ENCODE measurements at places on chromosomes 1 and 21. TPM values are rescaled to one million over a fixed set of nuclear protein-coding genes. Genes with fewer than 3 reads are reported as not detected.

IFI16 gene
- 3.4 TPM for total RNA-seq

HIVEP3 gene
- total RNA-seq = 1.2 TPM

DNA sequence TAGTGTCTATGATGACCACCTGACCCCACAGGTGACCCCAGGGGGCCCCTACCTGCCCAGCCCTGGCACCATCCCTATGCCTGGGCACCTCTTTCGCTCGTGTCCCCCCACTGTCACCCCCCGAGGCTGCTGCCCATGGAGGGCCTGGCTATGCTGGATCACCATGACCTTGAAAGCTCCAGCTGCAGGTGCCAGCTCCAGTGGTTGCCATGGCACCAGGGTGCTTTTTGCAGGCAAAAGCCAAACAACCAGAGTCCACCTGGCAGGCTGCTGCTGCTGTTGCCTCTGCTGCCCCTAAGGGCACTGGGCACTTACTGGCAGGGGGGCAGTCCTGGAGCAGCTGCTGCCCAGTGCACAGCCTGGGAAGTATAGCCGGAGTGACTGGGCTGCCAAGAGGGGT, 21.7 kb downstream of the ETNK2 start:
- no peak overlapping the region for H3K4me3 ChIP-seq
- H3K4me1 ChIP-seq = no peaks in the 10 kb centered on the region
- H3K27me3 ChIP-seq = no peaks in the 10 kb centered on the region
- H3K27ac ChIP-seq = no peak overlapping the region
- DNase-seq = peak; percentile 46

DNA sequence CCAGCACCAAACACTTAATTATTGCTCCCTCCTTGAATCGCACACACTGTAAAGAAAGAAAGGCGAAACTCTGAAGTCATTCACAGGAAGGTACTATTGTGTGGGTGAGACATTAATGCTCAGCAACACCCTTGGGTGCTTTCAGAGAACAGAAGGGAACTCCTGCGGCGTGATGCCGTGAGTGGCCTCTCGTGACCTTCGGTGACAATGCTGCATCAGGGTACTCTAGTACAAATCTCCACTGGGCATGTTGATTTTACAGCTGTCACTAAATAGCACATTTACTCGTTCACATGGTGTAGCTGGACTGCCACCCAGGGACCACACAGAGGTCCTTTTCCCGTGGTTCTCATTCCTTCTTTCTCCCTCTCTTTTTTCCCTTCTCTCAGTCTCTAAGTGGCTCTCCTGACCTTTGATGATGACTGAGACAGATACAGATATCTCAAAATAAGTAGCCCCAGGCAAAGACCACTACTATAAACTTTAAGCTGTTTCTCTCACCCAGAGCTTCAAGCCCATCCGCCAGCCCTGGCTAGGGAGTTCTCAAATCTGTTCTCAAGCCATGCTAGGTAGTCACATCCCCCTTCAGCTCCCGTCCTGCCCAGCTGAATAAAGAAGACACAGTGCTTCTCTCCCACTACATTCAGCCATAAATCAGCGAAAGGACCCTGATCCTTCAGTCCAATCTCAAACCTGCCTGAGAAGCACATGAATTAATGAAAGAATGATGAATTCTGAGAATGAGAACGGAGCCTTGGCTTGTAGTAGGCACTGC, 223.4 kb upstream of the FMN2 start:
- H3K4me3 ChIP-seq = no peak overlapping the region
- H3K36me3 ChIP-seq = no peaks in the 10 kb centered on the region
- H3K27me3 ChIP-seq = no peaks in the 10 kb centered on the region
